ENCODE measurements at places on chromosomes 2 and 18. TPM values are rescaled to one million over a fixed set of nuclear protein-coding genes. Genes with fewer than 3 reads are reported as not detected.

GRCh38 chr2:225599856-225600255, 200.3 kb downstream of the NYAP2 start:
- DNase-seq, result no peak

- DNase-seq, result peak; percentile 27
Measured at GRCh38 chr2:122451040-122451439, 695.6 kb downstream of the TSN start.

CNOT9 gene
- 29.4 TPM for total RNA-seq

DNA sequence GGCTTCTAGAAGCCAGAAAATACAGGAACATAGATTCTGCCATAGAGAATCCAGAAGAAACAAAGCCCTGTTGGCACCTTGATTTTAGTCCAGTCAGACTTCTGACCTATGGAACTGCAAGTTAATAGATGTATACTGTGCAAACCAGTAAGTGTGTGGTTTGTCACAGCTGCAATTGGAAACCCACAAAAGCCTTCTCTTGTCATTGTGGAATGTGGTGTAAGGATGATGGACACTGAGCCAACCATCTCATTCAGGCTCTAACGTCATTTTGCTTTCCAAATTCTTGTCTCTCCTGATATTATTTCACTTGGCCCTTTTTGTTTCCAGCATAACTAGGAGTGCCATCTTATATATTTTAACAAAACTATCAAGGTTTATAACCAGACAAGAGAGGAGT, 369.5 kb upstream of the SMIM21 start:
- DNase-seq, result no peak

DRC1 gene
- 0.25 TPM for total RNA-seq

DNA sequence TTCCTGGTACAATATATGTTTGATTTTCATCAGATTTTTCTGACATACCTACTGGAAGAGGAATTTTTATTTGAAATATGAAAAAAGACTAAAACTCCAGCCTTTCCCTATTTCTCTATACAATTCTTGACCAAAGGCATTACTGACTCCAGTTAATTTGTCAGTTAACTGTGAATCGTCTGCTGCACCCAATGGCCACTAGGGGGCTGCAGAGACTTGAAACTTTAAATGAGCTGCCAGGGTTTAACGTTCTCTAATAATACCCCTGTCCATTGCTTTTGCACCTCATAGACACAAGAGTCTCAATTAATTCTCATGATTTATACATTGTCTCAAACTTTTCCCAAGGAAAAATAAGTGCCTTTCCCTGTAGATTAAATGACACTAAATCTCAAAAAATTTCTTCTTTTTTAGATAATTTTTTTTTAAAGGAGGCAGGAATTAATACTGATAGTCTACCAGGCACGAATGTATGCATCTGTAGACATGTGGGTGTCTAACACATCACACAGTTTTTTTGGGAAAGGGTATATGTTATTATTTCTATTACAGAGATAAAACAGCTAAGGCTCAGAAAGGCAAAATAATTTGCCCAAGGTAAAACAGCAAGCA, 1.8 kb upstream of the ALK start:
- DNase-seq, result peak; percentile 64

IFIH1 gene
- 16.1 TPM for total RNA-seq

- no peak for DNase-seq
Measured at GRCh38 chr2:86466306-86466705, 25.1 kb downstream of the KDM3A start.

FAM110C gene
- total RNA-seq, result 31.4 TPM

DNA sequence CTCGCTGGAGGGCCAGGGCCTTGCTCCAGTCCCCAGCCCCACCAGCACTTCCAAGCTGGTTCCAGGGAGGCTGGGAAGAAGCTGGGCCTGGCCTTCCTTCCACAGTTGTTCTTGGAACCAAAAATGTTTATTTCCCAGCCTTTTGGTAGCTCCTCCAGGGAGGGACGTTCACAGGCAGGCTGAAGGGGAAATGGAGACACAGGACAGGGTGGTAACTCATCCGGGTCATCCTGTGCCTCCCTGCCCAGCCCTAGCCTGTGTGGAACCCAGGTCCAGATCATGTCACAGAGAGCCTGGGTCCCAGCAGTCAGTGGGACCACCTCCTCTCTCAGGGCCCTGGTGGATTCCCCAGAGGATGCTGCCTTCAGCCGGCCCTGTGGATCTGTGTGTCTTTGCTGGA, 12.5 kb upstream of the ARMC9 start:
- DNase-seq, result no peak

- no peak for DNase-seq
Measured at GRCh38 chr18:12657684-12658425, at the start of gene SPIRE1. Gene SPIRE1, minus strand, starts transcription at chr18:12658107. Its CDS starts 241 bp downstream, at chr18:12657866.

ARHGAP28 gene
- total RNA-seq, result 0.35 TPM
